H54 (cell line): ENCODE measurements at places on chromosomes 7 and 10.

DNA sequence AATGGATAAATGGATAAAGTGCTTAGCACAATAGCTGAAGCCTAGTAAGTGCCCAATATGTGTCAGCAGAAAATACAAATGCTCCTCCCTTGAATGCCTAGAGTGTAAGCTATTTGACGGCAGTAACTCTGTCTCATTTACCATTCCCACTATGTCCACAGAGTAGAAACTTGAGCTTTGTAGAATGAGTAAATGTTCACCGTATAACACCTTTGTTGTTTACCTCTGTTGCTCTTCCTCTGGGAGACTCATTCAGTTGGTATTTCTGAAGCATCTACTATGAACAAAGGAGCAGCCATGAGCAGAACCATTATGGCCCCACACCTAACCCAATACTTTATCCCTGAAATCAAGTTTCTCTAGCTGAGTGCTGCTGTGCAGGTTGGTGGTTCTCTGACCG, 8.4 kb upstream of the SLC16A12 start:
- DNase-seq: no peak

GRCh38 chr10:38146579-38147333, 52.6 kb downstream of the ZNF37A start:
- DNase-seq: no peak

- DNase-seq: no peak
Measured at GRCh38 chr10:108230478-108231170, 1066.1 kb upstream of the SORCS1 start.

- no peak for DNase-seq
Measured at GRCh38 chr10:122845783-122846332, at the start of gene CUZD1. Gene CUZD1, minus strand, starts transcription at chr10:122845857. Its CDS starts 14 bp downstream, at chr10:122845843.

DNA sequence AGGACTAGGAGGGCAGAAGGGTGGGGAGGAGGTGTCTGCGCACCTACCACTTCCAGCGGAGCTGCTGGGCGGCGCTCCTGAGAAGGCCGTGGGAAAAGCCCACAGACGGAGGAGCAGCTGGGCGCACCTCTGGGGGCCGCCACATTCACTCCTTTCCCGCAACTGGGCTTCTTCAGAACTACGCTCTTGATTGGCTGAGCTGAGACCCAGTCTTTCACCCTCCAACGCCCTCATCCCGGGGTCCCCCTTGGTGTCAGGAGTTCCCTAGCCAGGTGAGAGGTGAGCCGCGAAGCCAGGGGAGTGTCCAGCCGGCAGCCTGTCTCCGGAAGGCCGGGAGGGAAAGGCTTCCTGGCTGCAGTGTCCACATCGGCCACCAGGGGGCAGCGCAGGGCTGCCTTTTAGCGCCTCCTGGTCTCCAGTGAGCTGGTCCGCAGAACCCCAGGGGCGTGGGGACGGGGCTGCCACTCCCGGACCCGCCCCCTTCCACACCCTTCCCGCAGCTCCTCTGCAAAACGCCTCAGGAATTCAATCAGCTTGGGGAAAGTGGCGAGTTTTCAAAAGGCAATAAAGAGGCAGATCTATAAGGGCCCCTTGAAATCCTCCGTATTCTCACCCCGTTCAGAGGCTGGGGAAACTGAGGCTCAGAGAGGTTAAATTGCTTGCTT, 98.8 kb downstream of the CHST15 start:
- peak; percentile 90 for DNase-seq

DNA sequence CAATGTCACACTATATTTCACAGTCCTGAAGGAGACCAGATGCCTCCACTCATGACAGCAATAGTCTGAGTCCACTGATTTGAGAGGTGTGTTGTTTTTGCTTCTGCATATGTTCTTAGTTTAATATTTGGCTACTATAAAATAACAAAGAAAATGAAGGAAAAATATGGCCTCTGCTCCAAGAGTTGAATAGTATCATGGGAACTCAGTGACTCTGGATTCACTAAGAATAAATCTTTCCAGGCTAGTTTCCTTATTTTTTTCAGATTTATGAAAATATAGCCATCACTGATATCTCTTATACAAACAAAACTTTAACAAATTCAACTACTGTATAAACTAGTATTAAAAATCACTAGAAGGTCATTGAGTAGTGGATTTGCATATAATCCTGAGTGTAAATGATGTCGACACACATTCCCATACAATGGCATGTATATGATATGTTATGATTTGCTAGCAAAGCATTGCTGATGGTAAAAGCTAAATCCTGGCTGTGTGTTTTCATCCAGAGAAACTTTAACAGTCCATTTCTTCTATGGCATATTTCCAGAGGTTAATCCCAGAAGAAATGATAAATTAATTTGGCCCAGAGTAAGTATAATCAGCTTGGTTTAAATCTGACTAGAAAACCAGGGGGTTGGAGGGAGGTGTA, 66.0 kb upstream of the VIPR2 start:
- no peak for DNase-seq

DNA sequence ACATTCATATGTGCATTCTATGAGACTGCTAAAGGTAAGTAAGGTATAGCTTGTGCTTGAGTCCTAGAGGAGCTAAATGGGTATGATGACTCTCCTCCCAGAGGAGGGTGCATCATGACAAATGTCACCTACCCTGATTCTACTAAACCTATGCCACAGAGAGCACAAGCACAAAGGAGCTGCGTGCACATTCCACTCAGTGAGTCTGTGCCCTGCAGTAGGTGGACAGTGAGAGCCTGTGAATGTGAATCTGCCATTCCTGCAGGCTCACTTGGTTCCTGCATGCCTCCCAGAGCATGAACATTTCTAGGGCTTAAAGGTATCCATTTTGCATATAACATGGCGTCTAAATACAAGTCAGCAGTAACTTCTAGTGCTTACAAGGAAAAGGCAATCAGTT, 46.8 kb downstream of the PRKAR2B start:
- no peak for DNase-seq

GRCh38 chr7:155470686-155471638, 13.0 kb downstream of the EN2 start:
- peak; percentile 57 for DNase-seq

GRCh38 chr10:127612-128432, 7.4 kb upstream of the ZMYND11 start:
- DNase-seq: no peak

GRCh38 chr10:124168991-124169802, 75.8 kb upstream of the CHST15 start:
- DNase-seq: no peak

DNA sequence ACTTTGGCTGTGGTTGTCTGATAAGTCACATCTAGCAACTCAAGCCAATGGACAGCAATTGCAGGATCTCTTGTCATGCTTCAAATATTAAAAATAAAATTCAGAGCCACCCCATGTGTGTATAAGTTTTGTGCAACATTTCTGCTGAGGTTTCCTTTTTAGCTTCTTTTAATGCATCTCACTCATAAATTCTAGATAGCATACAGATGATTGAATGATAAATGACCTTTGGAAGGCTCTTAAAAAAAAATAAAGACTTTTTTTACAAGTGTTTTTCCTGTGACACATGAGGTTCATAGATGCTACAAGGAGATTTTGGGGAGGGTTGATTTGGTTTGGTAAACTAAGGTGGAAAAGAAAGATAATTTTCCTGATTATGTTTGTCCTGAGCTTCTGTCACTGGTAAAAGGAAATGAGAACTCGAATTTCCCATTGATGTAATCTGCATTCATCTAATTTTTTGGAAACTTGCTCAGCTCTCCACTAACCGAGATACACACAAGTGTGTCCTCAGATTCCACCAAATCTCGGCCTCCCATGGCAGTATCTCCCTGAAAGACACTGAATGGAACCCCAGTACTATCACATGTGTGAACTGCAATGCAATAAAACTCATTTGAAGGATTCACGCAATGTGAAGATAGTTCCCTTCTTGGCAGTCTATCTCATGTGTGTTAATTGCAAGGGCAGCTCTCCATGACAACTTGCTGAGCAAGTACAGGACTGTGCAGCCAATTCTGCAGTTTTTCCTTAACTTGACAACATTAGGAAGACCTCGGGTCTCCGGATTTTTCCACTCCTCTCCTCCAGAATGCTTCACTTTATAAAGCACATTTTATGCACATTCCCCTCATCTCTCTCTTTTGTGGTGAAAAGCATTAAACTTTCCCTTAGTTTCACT, 185.4 kb upstream of the PFKP start:
- no peak for DNase-seq

DNA sequence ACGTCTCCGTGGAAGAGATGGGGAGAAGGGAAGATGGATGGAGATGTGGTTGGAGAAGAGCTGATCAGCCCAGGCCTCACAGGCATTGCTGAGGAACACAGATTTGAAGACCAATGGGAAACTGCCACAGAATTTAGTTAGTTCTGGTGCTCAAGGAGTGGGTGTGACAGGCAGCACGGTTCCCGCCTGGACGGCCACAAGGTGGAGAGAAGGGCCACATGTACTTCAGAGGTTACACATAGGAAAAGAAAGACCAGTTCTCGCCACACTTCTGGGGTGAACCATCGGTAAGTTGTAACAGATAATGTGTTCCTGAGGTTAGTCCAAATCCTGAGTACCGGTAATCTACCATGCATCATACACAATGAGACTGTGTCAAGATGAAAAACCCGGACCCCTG, 29.5 kb upstream of the GJD4 start:
- DNase-seq: no peak

DNA sequence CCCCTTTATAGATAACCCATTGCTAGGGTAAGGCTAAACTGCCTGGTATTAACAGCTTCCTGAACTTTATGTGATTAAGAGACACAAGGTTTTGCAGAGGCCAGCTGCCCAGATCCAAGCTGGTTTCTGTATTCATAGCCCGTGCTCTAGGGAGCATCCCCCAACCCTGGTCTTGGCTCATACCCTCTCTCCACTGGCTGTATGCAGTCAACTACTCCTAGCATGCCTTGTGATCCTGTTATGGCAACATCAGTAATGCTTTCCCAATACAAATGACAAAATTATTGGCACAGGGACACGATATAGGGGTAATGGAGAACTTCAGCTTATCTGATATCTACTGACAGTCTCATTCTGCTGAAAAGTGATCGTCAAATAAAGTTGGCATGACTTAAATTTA, 202.8 kb upstream of the MKLN1 start:
- DNase-seq: no peak

GRCh38 chr7:2383543-2384274, 19.7 kb upstream of the CHST12 start:
- DNase-seq: no peak

DNA sequence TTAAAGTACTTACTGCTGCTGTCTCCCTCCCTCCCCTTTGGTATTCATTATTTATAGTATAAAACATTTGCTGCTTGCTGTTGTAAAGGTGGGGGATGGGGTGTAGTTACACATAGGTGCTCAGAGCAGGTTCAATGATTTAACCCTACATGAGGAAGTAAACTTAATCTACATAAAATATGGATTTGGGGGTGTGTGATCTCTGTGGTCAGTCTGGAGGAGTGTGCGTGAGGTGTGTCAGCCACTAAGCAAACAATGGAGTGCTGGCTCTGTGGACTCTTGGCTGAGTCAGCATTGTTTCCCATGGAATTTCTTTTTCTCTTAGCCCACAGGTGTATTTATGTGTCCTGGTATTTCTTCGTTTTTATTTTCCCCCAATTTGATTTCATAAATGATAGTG, 133.9 kb downstream of the AUTS2 start:
- no peak for DNase-seq

GRCh38 chr7:144787127-144787526, 48.7 kb downstream of the TPK1 start:
- no peak for DNase-seq

DNA sequence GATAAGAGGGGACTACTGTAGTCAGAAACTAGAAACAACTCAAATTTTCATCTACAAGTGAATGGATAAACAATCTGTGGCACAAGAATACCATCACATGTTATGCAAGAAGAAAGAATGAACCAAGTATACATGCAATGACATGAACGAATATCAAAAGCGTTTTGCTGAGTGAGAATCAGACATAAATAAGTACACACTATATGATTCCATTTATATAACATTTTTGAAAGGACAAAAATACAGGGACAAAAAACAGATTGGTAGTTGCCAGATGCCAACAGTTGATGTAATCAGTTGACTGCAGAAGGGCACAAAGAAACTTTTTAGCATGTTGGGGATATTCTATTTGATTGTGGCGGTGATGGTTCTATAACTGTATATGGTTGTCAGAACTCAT, 33.6 kb downstream of the CTNNA3 start:
- DNase-seq: no peak

DNA sequence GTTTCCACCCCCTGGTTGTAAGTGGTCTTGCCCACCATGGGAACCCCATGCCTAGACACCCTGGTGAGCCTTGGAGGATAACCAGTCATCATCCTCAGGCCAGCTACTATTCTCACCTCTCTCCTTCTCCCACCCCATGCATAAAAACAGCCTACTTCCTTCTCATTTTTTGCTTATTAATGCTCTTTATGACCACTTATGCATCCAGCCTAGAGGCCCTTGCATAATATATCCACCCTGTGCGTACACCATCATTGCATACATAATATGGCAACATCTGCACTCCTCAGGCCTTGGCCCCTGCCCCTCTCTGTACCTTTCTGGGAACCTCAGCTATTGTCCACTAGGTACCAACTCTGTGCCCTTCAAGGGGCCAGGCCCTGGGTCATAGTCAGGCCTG, 91.0 kb downstream of the CDH23 start:
- no peak for DNase-seq

DNA sequence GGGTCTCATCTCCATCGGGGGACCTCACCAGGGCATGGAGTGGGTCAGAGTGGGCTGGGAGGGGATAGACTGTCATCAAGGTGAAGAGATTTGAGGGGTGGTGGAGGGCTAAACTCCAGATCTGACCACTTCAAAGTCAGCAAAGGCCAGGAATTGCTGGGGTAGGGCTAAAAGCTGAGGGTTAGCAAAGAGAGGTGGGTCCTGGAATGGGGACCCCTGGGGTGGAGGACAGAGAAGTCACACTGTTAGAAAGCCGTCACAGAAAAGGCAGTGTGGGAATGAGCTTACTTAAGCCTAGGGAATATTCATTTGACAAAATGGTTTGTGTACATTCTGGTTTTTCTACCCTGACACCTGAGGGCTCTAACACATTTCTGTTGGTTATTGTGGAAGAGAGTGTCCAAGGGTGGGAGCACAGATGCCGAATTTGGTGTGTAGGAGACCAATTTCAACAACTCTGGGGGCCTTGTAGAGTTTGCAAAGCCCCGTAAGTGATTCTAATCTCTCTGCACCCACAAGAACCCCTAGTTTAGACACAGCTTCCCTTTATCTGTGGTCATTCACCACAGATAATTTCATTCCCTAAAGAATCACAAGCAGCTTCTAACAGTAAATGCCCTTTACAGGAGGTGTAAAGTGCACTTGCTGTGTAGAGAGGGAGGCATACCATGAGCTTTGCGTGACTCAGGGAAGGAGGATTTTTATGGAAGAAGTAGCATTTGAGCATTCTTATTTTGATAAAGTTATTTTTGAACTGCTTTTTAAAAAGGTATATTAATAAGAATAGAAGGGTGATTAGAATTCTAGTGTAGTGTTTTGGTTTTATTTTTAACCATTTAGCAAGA, 6.4 kb downstream of the FBH1 start:
- no peak for DNase-seq

GRCh38 chr7:84876061-84876821, 310.6 kb downstream of the SEMA3D start:
- DNase-seq: no peak

DNA sequence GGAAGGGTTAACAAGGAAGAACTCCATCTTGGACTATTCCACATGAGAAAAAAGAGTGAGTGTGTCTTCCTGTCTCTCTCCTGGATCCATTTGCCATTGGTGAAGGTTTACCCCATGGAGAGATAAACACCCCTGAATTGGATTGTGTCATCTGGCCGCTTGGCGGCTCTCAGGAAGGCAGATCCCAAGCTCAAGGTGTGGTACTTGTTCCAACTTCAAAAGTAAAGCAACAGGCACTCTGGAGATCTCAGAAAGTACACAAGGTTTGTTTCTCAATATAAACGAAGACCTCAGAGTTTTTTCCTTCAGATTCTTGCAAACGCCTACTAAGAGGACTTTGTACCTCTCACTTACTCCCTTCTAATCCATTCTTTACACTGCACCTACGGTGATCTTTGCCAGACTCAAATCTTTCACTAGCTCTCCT, 116.7 kb downstream of the REEP3 start:
- DNase-seq: no peak
